ENCODE measurements at places on chromosomes 12 and 14. TPM values are rescaled to one million over a fixed set of nuclear protein-coding genes. Genes with fewer than 3 reads are reported as not detected.

GRCh38 chr14:84792722-84793410 lies 737.1 kb upstream of the FLRT2 start:
- no peak for DNase-seq

DNA sequence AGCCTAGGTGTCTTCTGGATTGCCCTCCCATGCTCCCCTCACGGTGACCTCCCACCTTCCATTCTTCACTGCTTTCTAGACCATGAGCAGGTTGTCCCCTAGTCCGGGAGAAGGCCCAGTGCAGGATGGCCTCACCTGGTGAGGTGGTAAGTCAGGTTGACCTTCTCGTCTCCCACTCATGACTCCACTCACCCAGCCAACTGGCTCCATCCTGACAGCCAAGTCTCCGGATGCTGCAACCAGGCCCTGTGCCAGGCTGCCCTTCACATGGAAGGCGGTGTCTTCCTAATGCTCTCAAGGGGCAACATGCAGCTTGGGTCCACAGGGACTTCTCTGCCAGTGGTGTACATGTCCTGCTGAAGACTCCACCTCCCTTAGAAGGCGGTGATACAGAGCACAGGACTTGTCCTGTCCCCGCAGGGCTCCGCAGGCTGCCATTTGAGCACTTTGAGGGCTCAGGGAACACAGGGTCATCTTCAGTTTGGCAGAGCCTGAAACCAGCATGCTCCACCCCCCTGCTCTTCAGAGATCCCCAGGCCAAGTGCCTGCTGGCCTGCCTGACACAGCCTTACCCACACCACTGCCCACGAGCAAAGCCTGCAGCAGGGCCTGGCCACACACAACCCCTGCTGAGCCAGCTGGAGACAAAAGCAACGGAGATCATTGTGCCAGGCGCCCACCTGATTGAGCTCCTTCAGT lies 25.4 kb downstream of the BATF start:
- no peak for DNase-seq

The ADAM20 gene
- total RNA-seq: 0.18 TPM

DNA sequence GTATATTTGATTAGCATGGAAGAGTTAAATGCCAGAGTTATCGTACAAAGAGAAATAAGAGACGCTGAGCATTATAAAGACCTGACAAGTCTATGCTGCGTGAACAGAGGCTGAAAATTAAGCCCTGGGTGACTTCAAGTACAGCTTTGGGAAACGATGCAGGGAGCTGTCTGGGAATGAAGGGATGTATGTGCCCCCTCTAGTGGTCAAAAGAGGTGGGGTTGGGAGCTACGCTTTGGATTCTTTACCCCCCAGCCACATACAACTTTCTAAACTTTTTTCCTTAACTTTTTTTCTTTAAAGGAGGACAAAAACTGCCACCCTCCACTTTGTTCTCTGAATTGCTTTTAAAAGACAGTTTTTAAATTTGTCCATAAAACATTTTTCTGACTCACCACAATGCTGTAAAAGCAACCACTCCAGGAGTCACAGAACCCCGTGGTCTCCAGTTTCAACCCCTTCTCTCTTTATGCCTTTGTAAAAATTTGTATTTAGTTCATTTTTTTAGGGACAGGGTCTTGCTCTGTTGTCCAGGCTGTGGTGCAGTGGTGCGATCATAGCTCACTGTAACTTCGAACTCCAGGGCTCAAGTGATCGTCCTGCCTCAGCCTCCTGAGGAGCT lies 59.4 kb downstream of the ZNF664 start:
- DNase-seq: peak; percentile 71

- no peak for DNase-seq
Observed at GRCh38 chr14:79699206-79699605, 512.1 kb downstream of the DIO2 start.

The FKBP11 gene
- 5.0 TPM for total RNA-seq

DNA sequence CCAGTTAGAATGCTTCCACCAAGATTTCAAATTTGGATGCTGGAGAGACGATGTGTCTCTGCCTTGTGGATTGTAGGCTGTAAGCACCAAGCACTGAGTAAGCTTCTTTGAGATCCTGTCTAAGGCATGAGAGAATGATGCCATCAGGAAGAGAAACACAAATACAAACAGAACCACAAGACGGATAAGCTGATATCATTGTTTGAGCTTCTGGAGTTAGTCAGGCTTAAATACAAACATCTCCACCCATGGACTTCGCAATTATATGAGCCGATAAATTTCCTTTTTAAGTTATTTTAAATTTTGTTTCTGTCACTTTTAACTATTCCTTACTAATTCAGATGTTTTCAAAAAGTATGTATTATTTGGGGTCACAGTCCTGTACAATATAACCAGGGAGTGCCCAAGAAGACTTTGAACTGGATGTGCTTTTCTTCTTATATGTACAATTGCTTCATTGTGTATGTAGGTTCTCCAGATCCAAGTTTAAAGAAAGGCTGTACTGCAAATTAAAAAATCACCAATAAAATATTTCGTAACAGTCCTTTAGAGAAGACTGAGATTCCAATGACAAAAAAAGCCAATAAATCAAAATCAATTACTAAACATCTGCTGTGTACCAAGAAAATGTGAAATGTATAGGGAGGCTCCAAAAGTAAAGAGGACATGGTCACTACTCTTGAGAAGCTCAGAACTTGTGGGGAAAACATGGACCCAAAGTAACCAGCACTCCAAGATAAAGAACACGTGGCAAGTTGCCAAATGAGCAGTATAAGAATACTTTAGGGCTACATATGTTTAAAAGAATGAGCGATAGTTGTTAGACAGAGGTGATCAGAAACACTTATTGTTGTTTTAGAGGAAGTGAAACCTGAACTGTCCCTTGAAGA lies 274.1 kb downstream of the ADAMTS20 start:
- DNase-seq: peak; percentile 84

The TSPAN11 gene
- 0.18 TPM for total RNA-seq

DNA sequence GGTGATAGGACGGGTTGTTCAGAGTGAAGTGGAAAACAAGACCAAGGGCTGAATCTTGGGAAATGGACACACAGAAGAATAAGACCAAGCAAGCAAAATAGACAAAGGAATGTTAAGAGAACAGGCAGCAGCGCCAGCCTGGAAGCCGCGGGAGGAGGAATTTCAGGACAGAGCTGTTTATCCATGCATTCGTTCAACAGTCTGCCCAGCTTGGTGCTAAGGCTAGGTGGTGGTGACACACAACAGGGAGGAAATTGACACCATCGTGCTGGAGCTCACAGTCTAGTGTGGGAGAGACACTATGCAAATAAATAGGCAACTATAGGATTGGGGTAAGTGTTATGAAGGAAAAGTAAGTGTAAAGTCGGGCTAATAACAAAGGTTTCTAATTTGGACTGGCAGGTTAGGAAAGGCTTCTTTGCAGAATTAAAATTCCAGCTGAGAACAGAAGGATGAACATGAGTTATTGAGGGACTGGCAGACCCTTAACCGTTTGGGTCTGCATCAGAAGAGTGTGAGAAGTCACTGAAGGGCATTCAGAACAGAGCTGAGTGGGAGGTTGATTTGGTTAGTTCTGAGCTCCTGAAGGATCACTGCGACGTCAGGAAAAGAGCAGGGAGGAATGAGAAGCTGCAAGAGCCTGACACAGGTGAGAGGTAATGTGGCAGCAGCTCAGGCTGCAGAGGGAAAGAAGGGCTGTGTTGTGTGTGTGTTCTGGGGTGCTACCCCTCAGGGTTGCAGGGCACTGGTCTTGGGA lies 242.6 kb upstream of the FKBP4 start:
- DNase-seq: no peak

The SCAF11 gene
- total RNA-seq: 90.3 TPM

- no peak for DNase-seq
Observed at GRCh38 chr14:22896356-22896755, 13.3 kb downstream of the REM2 start.

DNA sequence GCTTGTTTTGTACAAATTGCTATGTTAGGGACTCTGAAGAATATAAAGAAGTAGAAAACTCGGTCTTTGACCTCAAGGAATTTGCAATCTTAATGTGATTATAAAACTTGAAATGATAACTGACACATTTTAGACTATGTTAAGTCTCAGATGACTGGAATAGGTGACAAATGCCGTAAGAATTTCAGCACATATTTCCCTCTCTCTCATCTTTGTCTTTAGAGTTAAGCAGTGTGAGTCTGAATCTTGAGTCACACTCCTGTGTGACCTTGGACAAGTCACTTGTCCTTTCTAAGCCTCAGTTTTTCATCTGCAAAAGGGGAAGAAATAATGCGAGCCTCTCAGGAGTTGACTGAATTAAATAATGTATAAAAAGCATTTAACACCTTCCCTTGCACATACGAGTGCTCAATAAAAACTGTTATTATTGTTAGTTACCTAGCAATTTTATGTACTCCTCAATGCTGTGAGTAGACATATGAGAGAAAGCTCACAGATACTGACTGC lies 103.7 kb downstream of the DYRK2 start:
- DNase-seq: peak; percentile 58

GRCh38 chr14:71722885-71723284 lies 209.3 kb upstream of the RGS6 start:
- no peak for DNase-seq

DNA sequence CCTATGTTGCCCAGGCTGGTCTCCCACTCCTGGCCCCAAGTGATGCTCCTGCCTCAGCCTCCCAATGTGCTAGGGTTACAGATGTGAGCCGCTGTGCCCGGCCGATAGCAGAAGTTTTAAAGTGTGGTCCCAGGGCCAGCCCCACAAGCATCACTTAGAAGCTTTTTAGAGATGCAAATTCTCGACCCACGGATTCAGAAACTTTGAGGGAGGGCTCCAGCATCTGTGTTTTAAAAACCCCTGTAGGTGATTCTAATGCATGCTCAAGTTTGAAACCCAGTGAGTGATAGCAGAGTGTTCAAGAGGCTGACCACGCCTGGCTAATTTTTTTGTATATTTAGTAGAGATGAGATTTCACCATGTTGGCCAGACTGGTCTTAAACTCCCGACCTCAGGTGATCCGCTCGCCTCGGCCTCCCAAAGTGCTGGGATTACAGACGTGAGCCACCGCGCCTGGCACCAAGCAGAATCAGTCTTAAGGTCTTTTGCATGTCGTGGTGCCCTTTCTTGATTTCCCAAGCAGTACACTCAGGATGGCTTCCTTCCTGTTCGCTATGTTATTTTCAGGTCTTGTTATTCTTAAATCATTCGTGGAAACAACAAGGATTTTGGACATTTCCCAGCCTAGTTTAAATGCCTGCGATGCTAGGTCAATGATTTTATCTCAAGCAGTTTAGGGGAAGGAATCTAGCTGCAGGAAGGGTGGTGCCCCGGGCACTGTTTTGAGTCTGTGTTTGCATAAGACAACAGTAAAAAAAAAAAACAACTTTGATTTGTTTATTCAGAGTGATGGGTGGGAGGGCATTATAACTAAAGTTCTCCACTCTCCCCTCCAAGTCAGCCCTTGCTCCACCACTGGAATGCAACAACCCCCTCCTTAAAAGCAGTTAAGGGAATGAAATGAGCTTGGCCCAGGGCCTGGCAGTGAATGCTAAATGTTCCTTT lies 9.2 kb upstream of the RILPL2 start:
- peak; percentile 40 for DNase-seq

The TIMM9 gene
- total RNA-seq: 49.7 TPM

- no peak for DNase-seq
Observed at GRCh38 chr12:795305-795704, 42.9 kb downstream of the WNK1 start.

The RNASE12 gene
- total RNA-seq: not detected

- no peak for DNase-seq
Observed at GRCh38 chr14:84819528-84819927, 710.4 kb upstream of the FLRT2 start.

The KLRF1 gene
- not detected for total RNA-seq

DNA sequence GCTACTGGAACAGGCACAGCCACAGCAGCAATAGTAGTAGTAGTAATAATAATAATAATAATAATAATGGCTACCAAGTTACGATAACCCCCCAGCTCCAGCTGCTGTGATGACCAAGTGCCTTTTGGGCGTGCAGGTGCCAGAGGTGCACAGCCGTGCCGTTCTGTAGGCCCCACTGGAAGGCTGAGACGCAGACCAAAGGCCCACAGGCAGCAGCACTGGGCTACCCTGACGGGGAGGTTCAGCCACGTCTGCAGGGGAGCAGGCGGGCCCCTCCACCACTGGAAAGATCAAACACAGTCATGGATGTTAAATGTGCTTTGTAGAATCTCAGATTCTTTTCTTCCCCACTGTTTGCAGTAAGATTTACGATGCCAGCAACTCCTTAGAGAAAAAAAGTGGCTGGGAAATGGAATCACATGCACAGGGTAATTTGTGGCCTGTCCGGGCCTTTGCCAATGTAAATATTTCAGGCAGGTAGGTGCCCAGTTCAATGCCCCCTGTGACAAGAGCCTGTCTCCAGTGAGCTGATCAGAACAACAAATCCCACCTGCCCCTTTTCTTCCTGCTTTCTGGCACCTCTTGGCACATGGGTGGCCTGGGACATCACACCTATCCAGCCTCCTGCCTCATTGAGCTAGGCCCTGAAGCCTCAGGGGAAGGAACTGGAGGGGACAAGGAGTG lies 32.6 kb downstream of the CCDC85C start:
- no peak for DNase-seq

GRCh38 chr12:58139894-58140293 lies 198.5 kb downstream of the ATP23 start:
- no peak for DNase-seq

DNA sequence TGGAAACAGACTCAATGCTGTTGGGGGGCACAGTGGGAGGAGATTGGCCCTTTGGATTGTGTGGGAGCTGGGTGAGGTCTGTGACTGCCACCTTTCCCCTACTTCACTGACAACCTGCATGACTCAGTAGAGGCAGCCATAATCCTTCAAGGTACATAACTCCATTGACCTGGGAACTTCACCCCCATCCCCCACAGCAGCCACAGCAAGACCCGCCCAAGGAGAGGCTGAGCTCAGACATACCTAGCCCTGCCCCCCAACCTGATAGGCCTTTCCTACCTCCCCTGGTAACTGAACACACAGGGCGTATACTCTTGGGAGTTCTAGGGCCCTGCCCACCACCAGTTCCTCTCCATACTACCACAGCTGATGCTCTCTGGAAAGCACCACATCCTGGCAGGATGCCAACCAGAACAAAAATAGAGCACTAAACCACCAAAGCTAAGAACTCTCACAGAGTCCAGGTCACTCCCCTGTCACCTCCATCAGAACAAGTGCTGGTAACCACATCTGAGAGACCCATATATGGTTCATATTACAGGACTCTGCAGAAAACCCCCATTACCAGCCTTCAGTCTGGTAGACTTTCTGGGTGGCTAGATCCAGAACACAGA lies 703.9 kb downstream of the FSCB start:
- DNase-seq: no peak

The ASCL1 gene
- total RNA-seq: not detected

- peak; percentile 91 for DNase-seq
Observed at GRCh38 chr12:52837413-52837741, 3.3 kb upstream of the KRT79 start.

GRCh38 chr14:73467377-73467776 lies 9.0 kb upstream of the NUMB start:
- DNase-seq: peak; percentile 59

The PMEL gene
- total RNA-seq: 1.7 TPM

GRCh38 chr12:49868952-49869815 lies 26.3 kb upstream of the BCDIN3D start:
- peak; percentile 97 for DNase-seq

- no peak for DNase-seq
Observed at GRCh38 chr14:68822132-68822651, 29.3 kb upstream of the ZFP36L1 start.

Data from IMR-90 (cell line).